ENCODE measurements at places on chromosomes 6 and 20. TPM values are rescaled to one million over a fixed set of nuclear protein-coding genes. Genes with fewer than 3 reads are reported as not detected.

The AKAP7 gene
- total RNA-seq: 10.9 TPM

The HNF4A gene
- not detected for total RNA-seq

The TCF15 gene
- total RNA-seq: 11.1 TPM

The FAM209B gene
- total RNA-seq: 0.47 TPM

DNA sequence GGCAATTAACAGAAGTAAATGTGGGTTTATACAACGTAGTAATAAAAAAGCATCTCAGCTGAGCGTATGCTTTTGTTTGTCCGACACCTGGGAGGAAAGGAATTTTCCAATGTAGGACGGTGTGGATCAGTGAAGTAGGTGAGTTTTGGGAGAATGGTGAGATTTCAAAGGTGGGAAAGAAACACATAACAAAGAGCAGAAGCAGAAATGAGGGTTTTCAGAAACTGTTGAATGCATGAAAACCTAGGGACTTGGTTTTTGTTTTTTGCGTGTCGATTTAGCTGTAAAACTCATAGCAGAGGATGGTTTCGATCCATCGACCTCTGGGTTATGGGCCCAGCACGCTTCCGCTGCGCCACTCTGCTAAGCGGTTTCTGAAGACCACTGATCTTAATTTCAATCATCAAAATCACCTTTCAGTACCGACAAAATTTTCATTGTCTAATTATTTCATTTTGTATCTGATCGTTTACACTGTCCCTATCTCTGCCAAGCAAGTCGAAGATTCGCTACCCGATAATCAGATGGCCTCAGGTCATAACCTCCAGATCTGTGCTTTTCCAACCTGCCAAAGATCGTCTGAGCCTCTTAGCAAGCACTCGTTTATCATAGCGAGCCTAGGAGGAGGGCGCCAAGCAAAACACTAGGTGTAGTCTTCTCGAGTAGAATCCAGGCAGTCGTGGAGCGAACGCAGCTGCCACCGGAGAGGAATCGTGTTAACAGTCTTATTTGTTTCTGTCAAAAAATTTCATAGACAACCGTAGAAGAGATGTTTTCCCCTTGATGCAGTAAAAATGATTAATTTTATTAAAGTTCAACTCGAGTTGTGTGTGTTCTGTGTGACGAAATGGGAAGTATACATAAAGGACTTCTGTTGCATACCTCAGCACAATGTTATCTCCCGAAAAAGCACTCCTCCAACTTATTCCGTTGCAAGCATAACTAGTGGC lies 20.9 kb upstream of the POM121L2 start:
- H3K4me1 ChIP-seq: peaks cover 5% of the 10 kb centered on the region
- H3K4me3 ChIP-seq: peak overlapping the region; percentile 46
- no peak for DNase-seq

- no peaks in the 10 kb centered on the region for H3K4me1 ChIP-seq
- no peak for DNase-seq
- no peak overlapping the region for H3K4me3 ChIP-seq
- H3K36me3 ChIP-seq: no peaks in the 10 kb centered on the region
- no peak overlapping the region for H3K27ac ChIP-seq
Observed at GRCh38 chr6:7267466-7268091, 45.4 kb downstream of the SSR1 start.

- H3K4me1 ChIP-seq: no peaks in the 10 kb centered on the region
- no peak overlapping the region for H3K4me3 ChIP-seq
- H3K27me3 ChIP-seq: no peaks in the 10 kb centered on the region
- no peak for DNase-seq
- no peak overlapping the region for H3K27ac ChIP-seq
- H3K36me3 ChIP-seq: no peaks in the 10 kb centered on the region
Observed at GRCh38 chr6:116447496-116448011, 13.6 kb upstream of the CALHM6 start.

GRCh38 chr6:137728386-137729349 lies 138.4 kb upstream of the TNFAIP3 start:
- H3K36me3 ChIP-seq: no peaks in the 10 kb centered on the region
- peak overlapping the region; percentile 18 for H3K4me3 ChIP-seq
- DNase-seq: peak; percentile 22
- H3K27me3 ChIP-seq: no peaks in the 10 kb centered on the region

DNA sequence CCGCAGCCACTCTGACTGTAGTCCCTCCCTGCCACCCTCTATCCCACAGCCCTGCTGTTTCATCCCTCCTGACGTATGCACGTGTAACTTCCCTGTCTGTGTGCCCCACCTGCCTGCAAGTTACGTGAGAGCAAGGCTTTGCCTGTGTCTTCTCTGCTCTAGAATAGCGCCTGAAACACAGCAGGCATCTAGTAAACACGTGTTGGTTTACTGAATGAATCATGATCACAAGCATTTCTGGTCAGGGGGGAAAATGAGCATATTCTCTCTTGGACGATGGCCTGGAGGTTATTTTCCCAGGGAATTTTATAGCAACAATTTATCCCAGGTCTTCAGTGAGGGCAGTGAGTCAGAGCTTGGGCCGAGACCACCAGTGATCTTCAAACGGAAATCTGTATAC lies 38.3 kb downstream of the PSMG4 start:
- no peak overlapping the region for H3K27ac ChIP-seq
- H3K36me3 ChIP-seq: no peaks in the 10 kb centered on the region
- no peak for DNase-seq
- H3K4me1 ChIP-seq: peaks cover 17% of the 10 kb centered on the region

DNA sequence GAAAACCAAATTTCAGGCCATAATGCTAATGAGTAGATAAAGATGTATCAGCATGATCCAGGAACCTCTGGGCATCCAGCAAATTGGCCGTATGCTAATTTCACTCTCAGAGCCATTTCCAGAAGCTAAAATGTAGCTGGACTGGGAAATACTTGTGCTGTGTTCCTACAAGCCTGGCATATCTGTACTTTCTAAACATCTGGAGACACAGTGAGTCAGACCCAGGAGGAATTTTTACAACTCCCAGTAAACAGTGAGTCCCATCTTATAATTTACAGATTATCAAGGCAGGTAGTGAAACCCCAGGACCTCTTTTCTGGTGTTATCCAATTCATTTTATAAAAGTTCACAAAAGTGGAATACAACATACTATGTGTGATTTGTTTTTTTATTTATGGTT lies 683.0 kb upstream of the ADGRB3 start:
- no peaks in the 10 kb centered on the region for H3K27me3 ChIP-seq
- H3K27ac ChIP-seq: no peak overlapping the region
- DNase-seq: no peak
- H3K4me1 ChIP-seq: no peaks in the 10 kb centered on the region
- H3K36me3 ChIP-seq: no peaks in the 10 kb centered on the region

- peaks cover 32% of the 10 kb centered on the region for H3K4me1 ChIP-seq
- H3K36me3 ChIP-seq: no peaks in the 10 kb centered on the region
- H3K4me3 ChIP-seq: peak overlapping the region; percentile 42
- no peak for DNase-seq
Observed at GRCh38 chr6:118705544-118706491, 54.4 kb upstream of the CEP85L start.

DNA sequence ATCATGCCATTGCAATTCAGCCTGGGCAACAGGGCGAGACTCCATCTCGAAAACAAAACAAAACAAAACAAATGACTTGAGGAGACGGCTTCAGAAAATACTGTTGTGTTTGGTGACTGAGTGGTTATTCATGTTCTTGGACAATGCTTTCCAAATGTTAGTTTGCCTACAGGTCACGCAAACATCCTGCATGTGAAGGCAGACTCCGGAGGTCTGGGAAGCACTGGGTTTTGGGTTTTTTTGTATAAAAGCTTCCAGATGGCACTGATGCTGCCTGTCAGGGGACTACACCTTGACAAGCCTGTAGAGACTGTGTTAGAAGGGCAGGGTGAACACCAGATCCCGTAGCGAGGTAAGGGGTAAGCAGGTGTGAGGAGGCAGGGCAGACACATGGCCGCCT lies 81.7 kb downstream of the THBS2 start:
- H3K27me3 ChIP-seq: peaks cover 24% of the 10 kb centered on the region
- DNase-seq: no peak
- no peaks in the 10 kb centered on the region for H3K4me1 ChIP-seq
- H3K4me3 ChIP-seq: no peak overlapping the region
- H3K27ac ChIP-seq: peak overlapping the region; percentile 12

- no peak overlapping the region for H3K27ac ChIP-seq
- H3K4me1 ChIP-seq: no peaks in the 10 kb centered on the region
- no peaks in the 10 kb centered on the region for H3K36me3 ChIP-seq
- peaks cover 38% of the 10 kb centered on the region for H3K27me3 ChIP-seq
Observed at GRCh38 chr6:1190366-1190765, 121.5 kb upstream of the FOXQ1 start.

DNA sequence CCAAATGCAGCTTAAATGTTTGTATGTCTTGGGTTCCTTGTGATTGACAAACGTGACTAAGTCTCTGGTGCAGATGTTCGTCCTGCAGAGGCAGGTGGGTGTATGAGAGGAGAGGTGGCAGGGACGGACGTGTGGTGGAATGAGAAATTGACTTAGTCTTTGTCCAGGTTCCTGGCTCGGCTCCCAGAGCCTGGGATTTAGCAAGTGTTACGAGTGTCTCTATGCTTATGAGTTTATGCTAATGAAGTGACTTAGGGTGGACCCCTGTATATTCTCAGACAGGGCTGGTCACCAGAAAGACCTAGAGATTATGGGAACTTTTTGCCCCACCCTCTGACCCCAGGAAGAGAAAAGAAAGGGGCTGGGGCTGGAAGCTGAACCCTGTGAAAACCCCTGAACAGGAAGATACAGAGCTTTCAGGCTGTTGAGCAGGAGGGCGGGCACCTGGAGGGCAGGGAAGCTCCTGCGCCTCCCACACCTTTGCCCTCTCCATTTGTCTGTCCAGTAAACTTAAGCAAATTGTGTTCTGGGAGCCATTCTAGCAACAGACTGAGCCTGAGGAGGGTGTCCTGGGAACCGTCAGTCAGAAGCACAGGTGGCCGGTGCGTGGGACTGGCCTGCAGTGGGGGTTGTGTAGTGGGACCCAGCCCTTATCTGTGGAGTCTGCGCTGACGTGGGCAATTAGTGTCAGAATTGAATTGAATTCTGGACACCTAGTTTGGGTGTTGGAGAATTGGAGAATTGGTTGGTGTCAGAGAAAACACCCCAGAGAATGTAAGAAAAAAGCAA lies 362.1 kb downstream of the CDH4 start:
- peaks cover 85% of the 10 kb centered on the region for H3K27me3 ChIP-seq
- H3K27ac ChIP-seq: no peak overlapping the region
- DNase-seq: no peak
- no peaks in the 10 kb centered on the region for H3K4me1 ChIP-seq

- H3K27me3 ChIP-seq: peaks cover 24% of the 10 kb centered on the region
- no peak for DNase-seq
- H3K36me3 ChIP-seq: no peaks in the 10 kb centered on the region
- H3K4me3 ChIP-seq: no peak overlapping the region
- H3K4me1 ChIP-seq: no peaks in the 10 kb centered on the region
Observed at GRCh38 chr6:169115632-169116031, 138.0 kb downstream of the THBS2 start.

DNA sequence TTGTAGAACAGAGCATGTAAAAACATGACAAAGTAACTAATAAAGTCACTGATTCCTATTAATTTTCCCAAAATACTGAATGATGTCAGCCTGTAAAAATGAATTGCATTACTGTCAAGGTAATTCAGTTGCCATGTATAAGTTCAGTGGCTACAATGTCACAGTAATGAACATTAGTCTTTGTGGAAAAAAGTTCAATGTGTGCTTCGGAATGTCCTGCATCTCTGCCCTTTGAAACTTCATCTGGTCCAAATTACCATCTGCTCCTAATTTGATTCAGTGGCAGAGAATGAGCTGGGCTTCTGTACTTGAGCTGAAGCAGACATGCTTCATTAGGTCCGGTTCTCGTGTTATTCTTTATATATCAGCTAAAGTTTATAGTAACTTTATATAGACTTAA lies 567.4 kb downstream of the COL12A1 start:
- no peak overlapping the region for H3K27ac ChIP-seq
- DNase-seq: no peak
- no peaks in the 10 kb centered on the region for H3K36me3 ChIP-seq

GRCh38 chr6:27368202-27368601 lies 20.4 kb upstream of the ZNF391 start:
- no peaks in the 10 kb centered on the region for H3K4me1 ChIP-seq
- no peaks in the 10 kb centered on the region for H3K27me3 ChIP-seq
- DNase-seq: no peak

GRCh38 chr20:52410182-52410647 lies 218.6 kb upstream of the ZFP64 start:
- no peaks in the 10 kb centered on the region for H3K36me3 ChIP-seq
- DNase-seq: no peak
- no peak overlapping the region for H3K27ac ChIP-seq
- peaks cover 4% of the 10 kb centered on the region for H3K4me1 ChIP-seq
- no peak overlapping the region for H3K4me3 ChIP-seq

GRCh38 chr20:9397928-9398327 lies 116.5 kb upstream of the LAMP5 start:
- peak overlapping the region; percentile 34 for H3K27ac ChIP-seq
- H3K36me3 ChIP-seq: peaks cover 33% of the 10 kb centered on the region
- no peak for DNase-seq

- no peaks in the 10 kb centered on the region for H3K27me3 ChIP-seq
- no peaks in the 10 kb centered on the region for H3K36me3 ChIP-seq
- peaks cover 38% of the 10 kb centered on the region for H3K4me1 ChIP-seq
- no peak for DNase-seq
- peak overlapping the region; percentile 70 for H3K27ac ChIP-seq
Observed at GRCh38 chr6:22613695-22614094, 44.3 kb downstream of the HDGFL1 start.

DNA sequence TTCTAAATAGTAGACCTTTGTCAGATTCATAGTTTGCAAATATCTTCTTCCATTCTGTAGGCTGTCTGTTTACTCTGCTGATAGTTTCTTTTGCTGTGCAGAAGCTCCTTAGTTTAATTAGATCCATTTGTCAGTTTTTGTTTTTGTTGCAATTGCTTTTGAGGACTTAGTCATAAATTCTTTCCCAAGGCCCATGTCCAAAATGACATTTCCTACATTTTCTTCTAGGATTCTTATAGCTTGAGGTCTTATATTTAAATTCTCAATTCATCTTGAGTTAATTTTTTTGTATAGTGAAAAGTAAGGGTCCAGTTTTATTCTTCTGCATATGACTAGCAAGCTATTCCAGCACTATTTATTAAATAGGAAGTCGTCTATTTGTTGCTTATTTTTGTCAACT lies 287.0 kb downstream of the PACRG start:
- H3K36me3 ChIP-seq: no peaks in the 10 kb centered on the region
- H3K4me3 ChIP-seq: no peak overlapping the region
- H3K27ac ChIP-seq: no peak overlapping the region
- H3K27me3 ChIP-seq: no peaks in the 10 kb centered on the region
- no peak for DNase-seq
- H3K4me1 ChIP-seq: no peaks in the 10 kb centered on the region

DNA sequence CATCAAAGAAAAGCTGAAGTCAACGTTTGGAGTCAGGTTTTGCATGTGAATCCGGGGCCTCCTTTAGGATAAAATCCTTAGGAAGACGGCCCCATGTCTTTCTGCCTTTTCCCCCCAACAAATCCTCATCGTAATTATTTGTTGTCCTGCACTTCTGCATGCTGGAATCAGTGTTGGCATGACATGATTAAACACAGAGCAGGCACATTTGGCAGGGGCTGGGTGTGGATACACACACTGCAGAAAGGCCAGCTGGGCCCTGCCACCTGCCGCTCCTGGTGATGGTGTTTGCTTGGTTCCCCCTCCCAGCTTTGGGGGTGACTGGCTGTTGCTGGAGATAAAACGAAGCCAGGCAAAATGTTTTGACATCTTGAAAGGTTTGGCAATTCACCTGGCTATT lies 46.3 kb upstream of the FOXA2 start:
- no peak for DNase-seq
- H3K36me3 ChIP-seq: no peaks in the 10 kb centered on the region
- no peak overlapping the region for H3K4me3 ChIP-seq
- no peak overlapping the region for H3K27ac ChIP-seq

- H3K27me3 ChIP-seq: peaks cover 53% of the 10 kb centered on the region
- peak; percentile 56 for DNase-seq
- peak overlapping the region; percentile 72 for H3K4me3 ChIP-seq
- H3K36me3 ChIP-seq: no peaks in the 10 kb centered on the region
- H3K27ac ChIP-seq: peak overlapping the region; percentile 83
- peaks cover 44% of the 10 kb centered on the region for H3K4me1 ChIP-seq
Observed at GRCh38 chr20:3679749-3680700, 1.8 kb downstream of the ADAM33 start.
